GM13977 (cell line): ENCODE measurements at places on chromosomes 5 and 9.

- peak; percentile 11 for DNase-seq
Measured at GRCh38 chr5:307306-307705, 14.2 kb upstream of the AHRR start.

GRCh38 chr5:108606185-108606584 is 141.5 kb upstream of the FER start:
- DNase-seq = no peak

GRCh38 chr5:79621056-79621455 is 8.8 kb downstream of the TENT2 start:
- no peak for DNase-seq

DNA sequence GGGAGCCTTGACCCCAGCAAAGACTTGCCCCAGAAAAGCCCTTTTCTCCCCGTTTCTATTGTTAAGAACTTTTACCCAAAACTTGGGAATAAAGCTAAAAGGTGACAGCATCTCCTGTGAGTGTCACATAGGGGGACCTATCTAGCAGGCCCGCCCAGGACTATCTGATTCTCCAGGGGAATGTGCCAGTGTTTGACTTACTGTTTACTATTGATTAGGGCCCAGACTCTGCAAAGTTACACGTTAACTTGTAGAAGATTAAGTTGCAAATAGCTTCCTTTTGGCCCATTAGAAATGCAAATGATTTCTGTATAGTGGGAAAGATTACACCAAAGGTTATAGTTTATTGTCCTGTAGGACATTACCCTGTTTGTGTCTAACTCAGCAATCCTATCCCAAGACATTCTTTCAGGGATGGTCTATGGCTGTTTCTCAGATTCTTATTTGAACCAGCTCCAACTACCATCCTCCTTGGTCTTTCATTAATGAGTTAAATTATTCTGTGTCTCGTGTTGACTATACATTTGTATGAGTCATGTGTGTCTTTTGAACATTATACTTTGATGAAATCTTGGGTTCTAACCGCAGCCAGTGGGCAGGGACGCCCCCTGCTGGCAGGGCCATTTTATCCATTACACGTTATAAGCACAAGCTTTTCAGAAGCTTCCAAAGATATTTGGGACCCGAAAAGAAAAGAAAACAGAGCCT is 60.7 kb downstream of the HRH2 start:
- no peak for DNase-seq

DNA sequence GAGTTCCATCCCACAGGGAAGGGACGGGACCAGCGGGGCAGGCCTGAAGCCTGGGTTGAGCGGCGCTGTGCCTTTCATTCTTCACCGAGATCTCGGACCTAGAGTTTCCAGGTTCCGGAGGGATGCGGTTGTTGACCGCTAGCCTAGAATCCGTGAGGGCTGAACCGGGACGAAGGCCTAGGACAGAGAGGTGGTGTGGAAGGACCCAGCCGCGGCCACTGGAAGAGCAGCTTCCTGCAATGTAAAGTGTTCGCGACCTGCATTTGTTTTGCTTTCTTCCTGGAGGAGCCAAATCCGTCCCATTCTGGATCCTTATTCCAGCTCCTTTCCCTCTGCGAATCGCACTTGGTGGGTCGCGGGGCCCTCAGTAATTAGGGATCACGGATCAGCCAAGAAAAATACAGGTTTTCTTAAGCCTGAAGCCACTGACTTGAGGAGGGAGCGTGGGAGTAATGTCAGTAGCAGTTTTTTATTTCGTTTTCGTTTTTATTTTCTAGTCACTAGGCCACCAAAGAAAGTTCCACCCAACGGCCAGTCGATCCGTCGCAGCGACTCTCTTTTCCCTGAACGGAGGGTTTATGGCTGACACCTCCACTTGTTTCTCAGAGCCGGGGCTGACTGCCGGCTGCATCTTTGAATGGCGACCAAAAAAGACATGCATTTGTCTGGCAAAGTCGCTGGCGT is 48.6 kb downstream of the ANXA2R start:
- DNase-seq = peak; percentile 74

GRCh38 chr5:107541400-107541799 is 129.3 kb downstream of the EFNA5 start:
- no peak for DNase-seq

- no peak for DNase-seq
Measured at GRCh38 chr5:4758996-4759395, 381.1 kb upstream of the ADAMTS16 start.

GRCh38 chr5:171258737-171259415 is 50.2 kb upstream of the TLX3 start:
- DNase-seq = no peak
